ENCODE measurements at places on chromosomes 1 and 21.

- DNase-seq: no peak
Observed at GRCh38 chr21:26833460-26833939, 11.7 kb downstream of the ADAMTS1 start.

- DNase-seq: peak; percentile 64
Observed at GRCh38 chr1:35568975-35569395, 4.1 kb upstream of the TFAP2E start.

- no peak for DNase-seq
Observed at GRCh38 chr1:35448344-35448801, 108.8 kb downstream of the KIAA0319L start.

GRCh38 chr1:243715285-243715684, 134.8 kb downstream of the AKT3 start:
- no peak for DNase-seq

Measured in NCI-H345 (cell line).